ENCODE measurements at places on chromosomes 11 and 22. TPM values are rescaled to one million over a fixed set of nuclear protein-coding genes. Genes with fewer than 3 reads are reported as not detected.

DNA sequence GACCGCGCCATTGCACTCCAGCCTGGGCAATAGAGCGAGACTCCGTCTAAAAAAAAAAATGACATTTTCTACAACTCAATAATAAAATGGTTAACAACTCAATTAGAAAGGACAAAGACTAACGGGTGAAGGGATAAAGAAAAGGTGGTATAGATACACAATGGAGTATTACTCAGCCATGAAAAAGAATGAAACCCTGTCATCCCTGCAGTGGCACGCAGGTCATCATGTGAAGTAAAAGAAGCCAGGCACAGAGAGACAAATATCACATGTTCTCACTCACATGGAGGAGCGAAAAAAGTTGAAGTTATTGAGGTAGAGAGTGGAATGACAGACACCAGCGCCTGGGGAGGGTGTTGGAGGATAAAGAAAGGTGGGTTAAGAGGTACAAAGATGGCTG, 39.0 kb downstream of the WNT7B start:
- no peaks in the 10 kb centered on the region for H3K27me3 ChIP-seq
- no peaks in the 10 kb centered on the region for H3K4me1 ChIP-seq
- no peak overlapping the region for H3K27ac ChIP-seq
- no peak for DNase-seq
- no peak overlapping the region for H3K4me3 ChIP-seq

OR5P2 gene
- 0.25 TPM for total RNA-seq

DNA sequence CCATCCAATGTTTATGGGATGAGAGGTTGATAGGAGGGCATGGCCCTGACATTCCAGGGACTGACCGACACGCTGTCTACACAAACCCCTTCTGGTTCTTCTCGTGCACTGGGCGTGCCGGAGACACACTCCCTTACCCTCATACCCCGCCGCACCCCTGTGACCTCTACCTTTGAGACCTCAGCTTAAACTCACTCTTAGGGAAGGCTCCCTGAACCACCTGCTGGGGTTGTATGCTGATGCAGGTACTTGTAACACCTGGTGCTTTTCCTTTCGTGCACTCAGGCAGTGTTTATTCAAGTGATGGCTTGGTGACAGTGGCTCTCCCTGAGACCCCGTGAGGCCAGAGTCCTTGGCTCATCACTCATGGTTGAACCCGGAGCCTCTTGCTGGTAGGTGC, 12.0 kb downstream of the PPARA start:
- no peaks in the 10 kb centered on the region for H3K27me3 ChIP-seq
- peak overlapping the region; percentile 45 for H3K27ac ChIP-seq
- DNase-seq: no peak
- H3K4me3 ChIP-seq: no peak overlapping the region
- H3K36me3 ChIP-seq: no peaks in the 10 kb centered on the region

CFAP300 gene
- total RNA-seq: 8.2 TPM

DNA sequence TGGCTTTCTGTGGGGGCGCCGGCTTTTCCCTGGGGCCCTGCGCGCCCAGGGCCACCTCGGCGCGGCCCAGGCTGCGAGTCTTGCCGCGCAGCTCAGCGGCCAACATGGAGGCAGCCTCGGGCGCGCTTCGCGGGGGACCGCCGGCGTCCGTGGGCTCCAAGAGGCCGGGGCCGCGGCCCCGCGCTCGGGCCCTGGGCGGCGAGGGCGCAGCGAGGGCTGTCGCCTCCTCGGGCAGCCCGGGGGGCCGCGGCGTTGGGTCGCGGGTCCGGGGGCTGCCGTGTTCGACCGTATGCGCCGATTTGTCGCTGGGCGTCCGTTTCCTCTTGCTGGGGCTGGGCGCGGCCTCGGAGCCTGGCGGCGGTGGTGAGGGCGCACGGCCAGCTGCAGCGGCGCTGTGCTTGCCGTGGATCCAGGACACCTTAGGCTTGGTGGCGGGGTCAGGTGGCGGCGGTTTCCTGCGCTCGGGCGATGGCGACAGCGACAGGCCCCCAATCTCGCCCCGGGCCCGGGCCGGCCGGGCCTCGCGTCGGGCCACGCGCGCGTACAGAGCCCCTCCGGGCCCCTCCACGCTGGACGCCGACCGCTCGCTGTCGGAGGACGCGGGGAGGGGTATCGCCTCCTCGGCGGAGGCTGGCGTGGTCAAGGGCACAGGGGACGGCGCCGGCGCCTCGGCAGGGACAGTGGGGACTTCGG, 11.9 kb downstream of the SCARF2 start:
- DNase-seq: no peak
- H3K27me3 ChIP-seq: peaks cover 7% of the 10 kb centered on the region
- peaks cover 4% of the 10 kb centered on the region for H3K36me3 ChIP-seq
- no peak overlapping the region for H3K4me3 ChIP-seq
- no peak overlapping the region for H3K27ac ChIP-seq

DNA sequence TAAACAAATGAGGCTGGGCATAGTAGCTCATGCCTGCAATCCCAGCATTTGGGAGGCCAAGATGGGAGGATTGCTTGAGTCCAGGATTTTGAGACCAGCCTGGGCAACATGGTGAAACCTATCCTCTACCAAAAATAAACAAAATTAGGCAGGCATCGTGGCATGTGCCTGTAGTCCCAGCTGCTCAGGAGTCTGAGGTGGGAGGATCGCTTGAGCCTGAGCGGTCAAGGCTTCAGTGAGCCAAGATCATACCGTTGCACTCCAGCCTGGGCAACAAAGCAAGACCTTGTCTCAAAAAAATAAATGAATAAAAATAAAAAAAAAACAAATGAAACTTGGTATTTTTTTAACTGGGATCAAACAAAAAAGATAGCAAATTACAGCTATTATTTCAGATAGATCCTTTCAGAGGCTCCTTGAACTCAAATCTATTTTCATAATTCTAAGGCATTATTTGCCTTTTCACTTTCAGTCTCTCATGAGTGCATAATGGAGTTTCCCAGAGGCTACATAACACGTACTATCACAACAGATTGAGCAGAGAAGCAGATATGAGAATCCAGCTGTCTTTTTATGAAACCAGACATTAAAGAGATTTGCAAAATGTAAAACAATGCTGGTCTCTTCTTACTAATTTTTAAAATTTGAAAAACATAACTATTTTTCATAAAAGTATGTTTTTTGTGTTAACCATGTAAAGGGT, 23.1 kb downstream of the DDIAS start:
- no peak for DNase-seq
- H3K27ac ChIP-seq: no peak overlapping the region
- no peak overlapping the region for H3K4me3 ChIP-seq
- H3K4me1 ChIP-seq: no peaks in the 10 kb centered on the region
- no peaks in the 10 kb centered on the region for H3K27me3 ChIP-seq

DNA sequence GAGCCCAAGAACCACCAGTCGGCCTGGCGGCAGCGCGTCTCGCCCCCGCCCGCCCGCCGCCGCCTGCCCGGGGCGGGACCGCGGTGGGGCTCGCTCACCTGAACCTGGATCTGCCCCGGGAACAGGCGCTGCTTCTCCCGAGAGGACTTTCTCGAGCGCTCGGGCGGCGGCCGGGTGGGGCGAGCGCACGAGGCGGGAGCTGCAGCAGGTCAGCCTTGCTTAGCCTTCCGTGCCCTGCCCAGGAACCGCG, 133 bp downstream of the MYH9 start:
- no peaks in the 10 kb centered on the region for H3K27me3 ChIP-seq
- H3K4me1 ChIP-seq: peaks cover 2% of the 10 kb centered on the region
- H3K4me3 ChIP-seq: peak overlapping the region; percentile 56
- DNase-seq: no peak
- H3K27ac ChIP-seq: peak overlapping the region; percentile 99
- H3K36me3 ChIP-seq: no peaks in the 10 kb centered on the region

DNA sequence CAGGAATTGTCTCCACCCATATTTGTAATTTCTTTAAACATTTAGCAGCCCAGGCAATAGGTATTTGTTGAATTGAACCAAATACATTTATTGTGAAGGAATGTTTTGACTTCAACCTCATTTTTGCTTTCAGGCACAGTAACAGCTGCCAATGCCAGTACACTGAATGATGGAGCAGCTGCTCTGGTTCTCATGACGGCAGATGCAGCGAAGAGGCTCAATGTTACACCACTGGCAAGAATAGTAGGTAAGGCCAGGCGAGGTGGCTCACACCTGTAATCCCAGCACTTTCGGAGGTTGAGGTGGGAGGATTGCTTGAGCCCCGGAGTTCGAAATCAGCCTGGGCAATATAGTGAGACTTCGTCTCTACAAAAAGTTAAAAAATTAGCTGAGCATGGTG, 20.9 kb downstream of the ACAT1 start:
- H3K36me3 ChIP-seq: peaks cover 45% of the 10 kb centered on the region
- no peak for DNase-seq
- H3K4me1 ChIP-seq: no peaks in the 10 kb centered on the region
- H3K27ac ChIP-seq: no peak overlapping the region

GRCh38 chr22:41620589-41621098, at the start of gene DESI1:
Gene DESI1 (minus strand): TSS chr22:41621043. CDS start chr22:41620839, 204 bp downstream.
- H3K4me3 ChIP-seq: peak within 1 kb of the TSS; percentile 89
- peaks cover 4% of the 10 kb centered on the region for H3K4me1 ChIP-seq
- no peak for DNase-seq
- peaks cover 6% of the 10 kb centered on the region for H3K36me3 ChIP-seq
- H3K27ac ChIP-seq: peak within 1 kb of the TSS; percentile 97
- H3K27me3 ChIP-seq: no peaks in the 10 kb centered on the region

APOA5 gene
- not detected for total RNA-seq

- no peaks in the 10 kb centered on the region for H3K4me1 ChIP-seq
- H3K4me3 ChIP-seq: no peak overlapping the region
- H3K27ac ChIP-seq: no peak overlapping the region
- H3K36me3 ChIP-seq: no peaks in the 10 kb centered on the region
Measured at GRCh38 chr11:13271060-13271693, 6.4 kb upstream of the BMAL1 start.

GRCh38 chr22:23204541-23205157, 24.3 kb downstream of the BCR start:
- H3K27ac ChIP-seq: peak overlapping the region; percentile 79
- H3K4me1 ChIP-seq: no peaks in the 10 kb centered on the region
- no peak overlapping the region for H3K4me3 ChIP-seq
- DNase-seq: peak; percentile 61

- no peaks in the 10 kb centered on the region for H3K4me1 ChIP-seq
- H3K36me3 ChIP-seq: no peaks in the 10 kb centered on the region
- H3K4me3 ChIP-seq: no peak overlapping the region
- DNase-seq: no peak
- H3K27me3 ChIP-seq: no peaks in the 10 kb centered on the region
- H3K27ac ChIP-seq: no peak overlapping the region
Measured at GRCh38 chr22:26610072-26610958, 7.5 kb downstream of the CRYBB1 start.

SAA1 gene
- total RNA-seq: 192 TPM

DNA sequence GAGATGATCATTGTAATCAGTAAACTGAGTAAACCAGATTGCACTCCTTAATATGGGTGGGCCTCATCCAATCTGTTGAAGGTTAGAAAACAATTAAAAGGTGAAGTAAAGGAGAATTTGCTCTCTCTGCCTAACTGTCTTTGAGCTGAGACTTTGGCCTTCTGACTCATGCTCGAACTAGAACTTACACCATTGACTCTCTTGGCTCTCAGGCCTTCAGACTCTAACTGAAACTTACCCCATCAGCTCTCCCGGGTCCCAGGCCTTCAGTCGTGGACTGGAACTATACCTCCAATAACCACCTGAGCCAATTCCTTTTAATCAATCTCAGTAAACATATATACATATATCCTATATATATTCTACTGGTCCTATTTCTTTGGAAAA, 34.0 kb downstream of the LGR4 start:
- peaks cover 9% of the 10 kb centered on the region for H3K4me1 ChIP-seq
- H3K27ac ChIP-seq: no peak overlapping the region
- H3K36me3 ChIP-seq: no peaks in the 10 kb centered on the region
- H3K27me3 ChIP-seq: no peaks in the 10 kb centered on the region

SSTR3 gene
- total RNA-seq: 0.13 TPM
